ENCODE measurements at places on chromosomes 5 and 9. TPM values are rescaled to one million over a fixed set of nuclear protein-coding genes. Genes with fewer than 3 reads are reported as not detected.

DOCK8 gene
- total RNA-seq: under 0.01 TPM

ADAMTS13 gene
- 1.4 TPM for total RNA-seq

CENPK gene
- 11.9 TPM for total RNA-seq

RPL12 gene
- total RNA-seq: 1,259 TPM

MLANA gene
- under 0.01 TPM for total RNA-seq

SNCAIP gene
- 6.2 TPM for total RNA-seq

PRDM9 gene
- not detected for total RNA-seq

DNA sequence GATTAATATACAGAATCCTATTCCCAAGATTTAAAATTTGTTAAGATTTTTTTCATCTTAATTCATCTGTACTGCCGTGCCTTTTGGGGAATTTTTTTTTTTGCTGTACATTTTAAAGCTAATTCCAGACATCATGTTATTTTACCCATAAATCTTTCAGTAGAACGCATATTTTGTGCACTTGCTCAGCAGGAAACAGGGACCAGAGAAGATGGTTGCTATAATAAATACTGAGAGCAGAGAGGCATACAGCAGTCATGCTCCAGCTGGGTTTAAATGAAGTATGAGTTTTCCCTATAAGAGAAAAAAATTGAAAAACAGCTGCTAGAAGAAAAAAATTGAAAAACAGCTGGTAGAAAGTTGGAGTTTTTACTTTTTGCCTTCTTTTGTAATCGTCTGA, 196.9 kb upstream of the PUM3 start:
- no peaks in the 10 kb centered on the region for H3K27me3 ChIP-seq
- no peaks in the 10 kb centered on the region for H3K36me3 ChIP-seq
- DNase-seq: no peak
- no peak overlapping the region for H3K27ac ChIP-seq
- no peaks in the 10 kb centered on the region for H3K4me1 ChIP-seq
- H3K4me3 ChIP-seq: no peak overlapping the region

- peaks cover 31% of the 10 kb centered on the region for H3K36me3 ChIP-seq
- H3K27ac ChIP-seq: peak overlapping the region; percentile 95
- H3K4me3 ChIP-seq: peak overlapping the region; percentile 98
- H3K4me1 ChIP-seq: peaks cover 39% of the 10 kb centered on the region
- H3K27me3 ChIP-seq: no peaks in the 10 kb centered on the region
These were observed 8.1 kb downstream of the ARPC5L start for GRCh38 chr9:124869986-124870560.

DNA sequence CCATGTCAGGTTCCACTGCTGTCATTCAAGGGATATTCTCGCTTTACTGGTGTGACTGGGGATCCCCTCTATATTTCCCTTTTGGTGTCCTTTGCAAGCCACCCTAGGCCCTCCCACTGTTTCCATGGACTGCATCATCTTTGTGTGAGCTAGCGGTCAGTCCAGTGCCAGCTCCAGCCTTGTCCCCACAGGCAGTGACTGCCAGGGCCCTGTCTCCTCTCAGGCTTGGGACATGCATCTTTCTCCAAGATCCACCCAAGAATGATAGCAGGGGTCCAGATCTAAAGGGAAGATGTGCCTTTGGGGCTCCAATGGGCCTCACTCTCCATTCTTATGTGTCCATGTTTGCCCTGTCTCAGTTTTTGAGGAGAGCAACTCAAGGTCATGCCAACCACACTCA, 37.8 kb upstream of the NXNL2 start:
- no peak overlapping the region for H3K4me3 ChIP-seq
- H3K36me3 ChIP-seq: no peaks in the 10 kb centered on the region
- H3K4me1 ChIP-seq: no peaks in the 10 kb centered on the region
- H3K27me3 ChIP-seq: no peaks in the 10 kb centered on the region
- no peak overlapping the region for H3K27ac ChIP-seq

GRCh38 chr5:42492974-42493373, 69.7 kb downstream of the GHR start:
- no peaks in the 10 kb centered on the region for H3K36me3 ChIP-seq
- no peak overlapping the region for H3K27ac ChIP-seq
- no peaks in the 10 kb centered on the region for H3K27me3 ChIP-seq
- no peak overlapping the region for H3K4me3 ChIP-seq

DNA sequence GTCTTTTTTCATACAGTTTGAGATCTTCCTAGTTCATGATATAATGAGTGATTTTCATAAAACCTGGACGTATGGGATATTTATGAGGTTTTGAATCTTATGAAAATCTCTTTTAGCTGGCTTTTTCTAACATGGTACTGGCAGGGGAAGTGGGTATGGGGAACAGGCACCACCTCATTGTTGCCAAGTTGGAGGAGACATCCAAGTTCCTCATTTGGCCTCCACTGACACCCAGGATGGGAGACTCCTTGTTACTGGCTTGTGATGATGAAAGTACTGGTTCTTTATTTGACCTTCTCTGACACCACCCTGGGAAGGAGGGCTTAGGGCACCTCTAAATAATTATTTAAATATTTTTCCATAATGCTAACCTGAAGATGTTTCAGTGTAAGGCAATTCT, 4.0 kb upstream of the TNPO1 start:
- no peaks in the 10 kb centered on the region for H3K27me3 ChIP-seq
- H3K4me3 ChIP-seq: no peak overlapping the region
- DNase-seq: no peak
- no peak overlapping the region for H3K27ac ChIP-seq
- peaks cover 6% of the 10 kb centered on the region for H3K4me1 ChIP-seq

- no peaks in the 10 kb centered on the region for H3K36me3 ChIP-seq
- H3K4me1 ChIP-seq: no peaks in the 10 kb centered on the region
- no peak overlapping the region for H3K27ac ChIP-seq
- H3K4me3 ChIP-seq: no peak overlapping the region
- DNase-seq: no peak
- no peaks in the 10 kb centered on the region for H3K27me3 ChIP-seq
These were observed 91.7 kb downstream of the SPATA31D1 start for GRCh38 chr9:82080265-82080664.

DNA sequence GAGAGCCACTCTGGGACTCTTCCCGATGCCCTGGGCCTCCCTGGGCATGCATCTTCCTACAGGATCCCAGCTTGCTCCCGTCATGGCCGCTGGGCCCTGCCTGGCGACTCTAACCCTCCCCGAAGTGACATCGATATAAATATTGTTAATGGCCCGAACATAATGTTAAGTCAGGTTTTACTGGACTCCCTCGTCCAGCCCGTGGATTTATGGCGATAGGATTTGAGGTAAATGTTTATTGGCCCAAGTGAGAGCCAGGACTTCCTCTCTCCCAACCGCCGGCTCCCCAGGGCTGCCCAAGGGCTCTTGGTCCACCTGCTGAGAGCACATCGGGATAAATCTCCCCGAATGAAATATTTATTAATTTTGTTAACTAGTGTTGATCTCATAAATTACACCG, 246.3 kb downstream of the PBX3 start:
- DNase-seq: peak; percentile 69
- H3K4me1 ChIP-seq: no peaks in the 10 kb centered on the region
- no peaks in the 10 kb centered on the region for H3K36me3 ChIP-seq
- H3K27me3 ChIP-seq: peaks cover 10% of the 10 kb centered on the region
- H3K4me3 ChIP-seq: no peak overlapping the region
- no peak overlapping the region for H3K27ac ChIP-seq

DNA sequence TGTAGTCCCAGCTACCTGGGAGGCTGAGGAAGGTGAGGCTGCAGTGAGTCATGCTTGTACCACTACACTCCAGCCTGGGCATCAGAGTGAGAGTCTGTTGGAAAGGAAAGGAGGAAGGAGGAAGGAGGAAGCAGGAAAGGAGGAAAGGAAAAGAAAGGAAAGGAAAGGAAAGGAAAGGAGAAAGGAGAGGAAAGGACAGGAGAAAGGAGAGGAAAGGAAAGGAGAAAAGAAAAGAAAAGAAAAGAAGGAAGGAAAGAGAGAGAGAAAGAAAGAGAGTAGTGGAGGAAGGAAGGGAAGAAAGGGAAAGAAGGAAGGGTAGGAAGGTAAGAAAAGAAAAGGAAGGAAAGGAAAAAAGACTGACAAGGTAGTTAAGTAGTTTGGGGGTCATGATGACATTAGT, 162.6 kb upstream of the SLC12A2 start:
- H3K36me3 ChIP-seq: no peaks in the 10 kb centered on the region
- H3K4me1 ChIP-seq: no peaks in the 10 kb centered on the region

DNA sequence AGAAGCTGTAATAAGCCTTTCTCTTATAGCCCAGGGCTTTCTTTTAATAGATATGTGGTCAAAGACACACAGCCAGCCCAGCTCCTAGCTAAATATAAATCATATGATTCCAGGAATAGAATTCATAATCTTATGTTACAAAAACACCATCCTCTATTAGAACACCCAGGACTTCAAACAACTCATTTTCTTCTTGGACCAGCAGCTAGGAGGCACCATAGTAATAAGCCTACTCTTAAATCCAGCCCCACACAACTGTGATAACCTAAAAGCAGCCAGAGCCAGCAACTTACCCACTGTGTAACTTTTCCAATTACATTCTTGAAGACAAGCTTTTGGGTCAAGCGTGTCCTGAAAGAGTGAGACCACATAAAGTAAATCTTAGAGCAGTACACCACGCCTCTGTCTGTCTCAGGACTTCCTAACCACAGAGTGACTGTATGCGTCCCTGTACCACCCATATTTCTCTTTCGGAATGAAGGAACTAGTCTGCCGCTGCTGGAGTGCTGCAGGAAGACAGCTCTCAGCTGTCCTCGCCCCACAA, 223.8 kb downstream of the TLE1 start:
- H3K27me3 ChIP-seq: peaks cover 7% of the 10 kb centered on the region
- no peaks in the 10 kb centered on the region for H3K36me3 ChIP-seq
- peak; percentile 84 for DNase-seq

Measured in osteoblast (primary cell).